ENCODE measurements at places on chromosomes 16 and 17.

DNA sequence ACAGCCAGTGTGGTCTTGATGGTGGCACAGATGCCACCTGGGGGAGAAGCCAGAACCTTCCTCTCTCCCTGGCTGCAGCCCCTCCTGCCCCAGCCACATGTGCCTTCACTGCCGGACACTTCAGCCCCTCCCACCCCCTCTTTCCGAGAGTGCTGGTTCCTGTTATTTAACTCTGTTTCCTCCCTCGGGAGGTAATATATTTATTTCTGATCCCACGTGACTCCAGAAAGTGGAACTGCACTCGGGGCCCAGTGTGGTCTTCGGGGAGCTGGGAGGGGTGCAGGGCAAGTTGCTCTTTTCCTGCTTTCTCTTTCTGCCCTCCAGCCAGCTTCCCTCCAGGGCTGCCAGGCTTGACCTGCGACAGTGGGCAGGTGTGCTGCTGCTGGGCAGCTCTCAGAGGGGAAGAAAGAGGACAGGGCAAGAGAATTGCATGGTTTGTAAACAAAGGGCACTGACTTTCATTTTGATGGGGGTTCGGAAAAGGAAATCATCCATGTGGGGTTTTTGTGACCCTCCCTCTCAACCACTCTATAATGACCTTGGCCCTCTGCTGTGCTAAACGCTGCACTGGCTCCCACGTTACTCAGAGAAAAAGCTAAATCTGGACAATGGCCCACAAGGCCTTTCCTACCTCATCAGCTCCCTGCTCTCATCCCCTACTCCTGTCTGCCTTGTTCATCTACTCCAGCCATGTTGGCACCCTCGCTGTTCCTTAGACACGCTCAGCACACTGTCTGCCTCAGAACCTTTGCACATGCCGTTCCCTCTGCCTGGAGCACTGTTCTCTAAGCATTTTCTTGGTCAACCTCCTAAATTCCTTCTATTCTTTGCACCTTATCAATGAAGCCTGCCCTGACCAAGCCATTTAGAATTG, 8.2 kb upstream of the CIITA start:
- DNase-seq, result no peak

DNA sequence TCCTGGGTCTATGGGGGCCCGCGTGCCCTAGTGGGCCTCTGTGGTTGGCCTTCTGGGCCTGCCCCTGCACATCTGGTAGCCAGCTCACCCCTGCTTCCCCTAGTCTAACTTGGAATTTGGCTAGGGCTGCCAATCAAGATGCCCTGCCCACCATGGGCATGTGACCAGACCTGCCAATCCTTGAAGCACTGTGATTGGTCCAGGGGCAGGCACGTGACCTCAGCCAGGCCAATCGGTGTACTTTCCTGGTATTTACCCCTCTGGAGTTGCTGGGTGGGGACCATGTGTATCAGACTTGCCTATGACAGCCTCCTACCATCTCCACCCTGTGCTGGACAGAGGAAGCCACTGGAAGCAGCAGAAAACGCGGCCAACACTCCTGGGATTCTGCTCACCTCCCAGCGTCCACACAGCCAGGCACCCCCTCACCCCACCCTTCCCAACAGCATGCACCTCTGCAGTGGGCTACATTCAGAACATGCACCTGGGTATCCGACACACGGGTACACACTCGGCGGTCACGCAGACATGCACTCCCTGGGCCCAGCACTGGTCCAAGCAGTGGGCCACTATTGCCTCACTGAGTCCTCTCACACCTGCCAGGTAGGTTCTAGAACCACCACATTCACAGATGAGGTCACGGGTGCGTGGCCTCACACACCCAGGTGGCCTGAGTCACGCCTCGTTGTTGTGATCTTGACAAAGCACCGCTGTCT, 96.9 kb downstream of the RBFOX3 start:
- DNase-seq, result no peak

GRCh38 chr16:78925083-78925767, 675.3 kb downstream of the MAF start:
- peak; percentile 46 for DNase-seq

DNA sequence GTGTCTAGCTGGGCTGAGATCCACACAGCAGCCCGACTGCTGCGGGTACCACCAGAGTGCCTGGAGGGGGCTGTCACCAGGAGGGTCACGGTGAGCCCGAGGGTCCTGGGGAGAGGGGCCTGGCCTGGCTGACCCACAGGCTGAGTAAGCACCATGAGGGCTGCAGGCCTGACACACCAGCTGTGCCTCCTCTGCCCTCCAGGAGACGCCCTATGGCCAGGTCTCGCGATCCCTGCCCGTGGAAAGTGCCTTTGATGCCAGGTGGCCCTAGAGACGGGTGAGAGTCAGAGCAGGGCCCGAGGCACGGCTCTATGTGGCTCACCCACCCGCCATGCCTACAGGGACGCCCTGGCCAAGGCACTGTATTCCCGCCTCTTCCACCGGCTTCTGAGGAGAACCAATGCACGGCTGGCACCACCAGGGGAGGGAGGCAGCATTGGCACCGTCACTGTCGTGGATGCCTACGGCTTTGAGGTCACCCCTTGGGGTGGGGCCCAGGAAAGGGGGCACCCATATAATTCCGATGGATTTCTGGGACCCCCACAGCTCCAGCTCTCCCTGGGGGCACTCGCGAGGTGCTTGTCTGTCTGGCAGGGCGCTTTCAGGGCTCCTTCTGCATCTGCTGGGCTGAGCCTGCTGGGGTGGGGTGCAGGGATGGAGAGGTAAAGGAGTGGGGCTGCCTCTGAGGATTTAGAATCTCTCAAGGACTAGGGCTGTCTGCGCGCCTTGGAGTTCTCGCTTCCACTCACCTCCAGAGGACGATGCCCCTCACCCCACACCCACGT, 7.1 kb downstream of the MYO15B start:
- peak; percentile 53 for DNase-seq

- DNase-seq, result peak; percentile 97
Observed at GRCh38 chr17:8965394-8966168, at the start of gene PIK3R5. Gene PIK3R5, minus strand, starts transcription at chr17:8965707. Its CDS starts 54,213 bp downstream, at chr17:8911494.

DNA sequence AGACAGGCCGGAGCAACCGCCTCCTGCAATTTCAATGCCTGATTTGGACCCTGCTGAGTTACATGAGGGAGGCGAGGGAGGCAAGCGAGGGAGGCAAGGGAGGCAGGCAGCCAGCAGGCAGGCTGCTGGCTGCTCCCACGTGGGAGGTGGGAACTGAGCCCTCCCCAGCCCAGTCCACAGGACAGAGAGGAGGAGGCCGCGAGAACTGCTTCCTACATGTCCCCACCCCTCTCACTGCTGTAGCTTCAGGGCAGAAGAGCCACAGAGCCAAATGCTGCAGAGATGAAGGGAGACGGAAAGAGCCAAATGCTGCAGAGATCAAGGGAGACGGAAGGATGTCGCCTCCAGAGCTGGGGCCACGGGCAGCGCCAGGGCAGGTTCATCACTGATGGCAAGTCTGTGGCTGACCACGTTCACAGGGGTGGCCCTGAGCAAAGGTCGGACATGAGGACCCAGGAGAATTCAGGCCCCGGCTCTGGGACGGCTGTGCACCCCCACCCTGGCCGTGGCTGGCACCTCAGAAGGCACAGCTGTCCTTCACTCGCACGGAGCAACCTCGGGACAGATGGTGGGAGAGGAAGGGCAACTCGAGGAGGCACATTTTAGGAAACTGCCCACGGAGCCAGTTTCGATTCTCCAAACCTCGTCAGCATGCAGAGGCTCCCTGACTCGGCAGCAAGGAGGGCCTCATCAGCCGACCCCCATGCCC, 21.5 kb downstream of the RPH3AL start:
- peak; percentile 29 for DNase-seq

DNA sequence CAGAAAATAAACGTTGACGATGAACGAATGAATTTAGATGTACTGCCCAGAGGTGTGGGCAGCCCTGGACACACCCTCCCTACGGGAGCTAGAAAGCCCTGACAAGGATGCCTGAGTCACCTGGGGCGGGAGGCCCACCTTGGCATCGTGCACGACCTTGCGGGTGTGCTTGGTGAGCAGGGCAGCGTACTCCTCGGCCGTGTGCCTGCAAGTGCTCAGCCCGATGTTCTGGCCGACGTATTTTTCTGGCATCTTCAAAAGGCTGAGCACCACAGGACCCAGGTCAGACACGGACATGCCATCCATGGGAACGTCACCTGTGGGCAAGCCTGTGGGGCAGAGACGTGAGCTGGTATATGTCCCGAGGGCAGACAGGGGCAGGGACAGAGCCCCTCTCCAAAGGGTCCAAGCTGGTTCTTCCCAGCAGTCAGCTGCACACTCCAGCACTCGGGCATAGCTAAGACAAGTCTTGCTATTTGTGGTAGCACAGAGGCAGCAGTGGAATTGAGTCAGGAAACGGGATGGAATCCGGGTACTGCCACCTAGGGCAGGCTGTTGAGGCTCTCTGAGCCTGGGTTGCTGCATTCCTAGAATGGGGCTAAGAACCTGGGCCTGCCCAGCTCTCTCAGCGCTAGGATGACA, 10.8 kb downstream of the NMRAL1 start:
- no peak for DNase-seq

DNA sequence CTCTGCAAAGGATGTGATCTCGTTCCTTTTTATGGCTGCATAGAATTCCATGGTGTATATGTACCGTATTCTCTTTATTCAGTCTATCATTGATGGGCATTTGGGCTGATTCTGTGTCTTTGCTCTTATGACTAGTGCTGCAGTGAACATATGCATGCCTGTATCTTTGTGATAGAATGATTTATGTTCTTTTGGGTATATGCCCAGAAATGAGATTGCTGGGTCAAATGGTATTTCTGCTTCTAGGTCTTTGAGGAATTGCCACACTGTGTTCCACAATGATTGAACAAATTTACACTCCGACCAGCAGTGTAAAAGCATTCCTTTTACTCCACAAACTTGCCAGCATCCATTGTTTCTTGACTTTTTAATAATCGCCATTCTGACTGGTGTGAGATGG, 60.2 kb upstream of the ADORA2B start:
- DNase-seq, result no peak

DNA sequence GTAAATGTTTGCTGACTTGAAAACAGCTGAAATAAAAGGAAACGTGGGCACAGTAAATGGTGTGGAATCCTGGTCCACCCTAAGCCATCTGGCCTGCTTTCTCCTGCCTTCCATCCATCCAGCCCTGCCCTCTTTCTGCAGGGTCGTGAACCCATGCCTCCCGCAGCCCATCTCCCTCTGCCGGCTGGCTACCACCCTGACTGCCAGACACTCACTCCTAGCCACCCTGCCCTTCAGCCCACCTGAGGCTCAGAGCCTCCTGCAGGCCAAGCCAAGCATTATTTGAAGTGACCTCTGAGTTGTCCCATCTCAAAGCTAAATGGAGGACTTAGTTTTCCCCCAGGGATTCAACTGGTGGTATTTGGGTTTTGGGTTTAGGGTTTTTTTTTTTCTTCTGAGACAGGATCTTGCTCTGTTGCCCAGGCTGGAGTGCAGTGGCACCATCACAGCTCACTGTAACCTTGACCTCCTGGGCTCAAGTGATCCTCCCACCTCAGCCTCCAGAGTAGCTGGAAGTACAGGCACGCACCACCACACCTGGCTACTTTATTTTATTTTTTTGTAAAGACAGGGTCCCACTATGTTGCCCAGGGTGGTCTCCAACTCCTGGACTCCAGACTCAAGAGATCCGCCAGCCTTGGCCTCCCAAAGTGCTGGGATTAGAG, 8.4 kb downstream of the ZDHHC1 start:
- peak; percentile 71 for DNase-seq

- peak; percentile 82 for DNase-seq
Observed at GRCh38 chr17:31068291-31068690, 26.5 kb upstream of the NF1 start.

DNA sequence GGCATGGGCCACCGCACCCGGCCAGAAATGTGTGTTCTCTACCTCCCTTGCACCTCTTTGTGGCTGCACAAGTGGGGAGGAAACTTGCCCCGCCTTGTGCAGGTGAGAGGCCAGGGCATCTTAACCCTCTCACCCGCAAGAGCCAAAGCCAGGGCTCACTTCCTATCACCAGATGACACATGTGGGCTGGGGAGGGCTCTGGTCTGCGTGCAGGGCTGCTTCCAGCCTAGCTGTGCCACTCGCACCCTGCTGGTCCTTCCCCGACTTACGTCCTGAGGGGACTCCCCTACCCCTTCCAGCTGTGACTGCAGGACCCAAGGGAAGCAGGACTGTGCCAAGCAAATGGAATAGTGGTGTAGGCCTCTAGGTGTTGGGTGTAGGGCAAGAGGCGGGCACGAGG, 6.9 kb downstream of the MIEF2 start:
- peak; percentile 37 for DNase-seq

DNA sequence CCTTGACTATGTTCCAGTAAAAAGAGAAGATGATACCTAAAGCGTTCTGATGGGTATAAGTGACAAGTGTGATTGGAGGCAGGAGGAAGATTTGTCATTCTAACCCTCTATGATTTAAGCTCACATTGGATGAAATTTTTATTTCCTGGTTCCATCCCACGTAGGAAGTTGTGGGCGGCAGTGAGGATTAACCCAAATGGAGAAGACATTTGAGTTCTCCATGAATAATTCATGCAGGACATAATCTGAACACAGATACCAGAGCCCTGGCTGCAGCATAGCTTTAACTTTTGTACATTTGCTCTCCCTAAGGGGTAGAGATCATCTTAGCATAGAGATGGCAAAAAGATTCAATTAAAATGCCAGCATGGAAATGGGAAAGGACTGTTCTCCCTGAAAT, 146.3 kb downstream of the SLC39A11 start:
- DNase-seq, result no peak

- no peak for DNase-seq
Observed at GRCh38 chr17:31918701-31919128, 17.2 kb upstream of the UTP6 start.

DNA sequence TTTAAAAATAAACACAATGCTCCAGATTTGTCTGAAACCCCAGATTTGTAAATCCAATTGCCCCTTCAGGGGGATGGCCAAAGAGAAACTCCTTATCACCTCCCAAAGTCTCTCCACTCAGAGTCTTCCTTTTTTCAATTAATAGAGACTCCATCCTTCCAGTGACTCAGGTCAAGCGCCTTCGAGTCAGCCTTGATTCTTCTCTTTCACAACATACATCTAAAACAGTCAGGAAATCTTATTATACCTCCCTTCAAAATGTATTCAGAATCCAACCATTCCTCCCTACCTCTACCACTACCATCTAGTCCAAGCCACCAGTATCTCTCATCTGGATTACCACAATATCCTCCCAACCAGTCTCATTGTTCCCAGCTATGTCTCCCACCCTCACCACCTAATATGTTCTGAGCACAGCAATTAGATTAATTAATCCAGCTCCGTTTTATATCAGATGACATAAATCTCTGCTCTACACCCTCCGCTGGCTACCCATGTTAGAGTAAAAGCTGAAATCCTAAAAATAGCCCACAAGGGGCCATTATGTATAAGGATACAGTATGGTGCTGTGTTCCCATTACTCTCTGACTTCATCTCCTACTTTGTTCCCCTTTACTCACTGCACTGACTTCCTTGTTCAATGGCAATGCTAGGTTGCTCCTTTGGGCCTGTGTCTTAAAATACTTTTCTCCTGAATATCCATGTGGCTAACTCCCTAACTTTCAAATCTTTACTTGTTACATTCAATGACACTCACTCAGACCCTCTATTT, 11.8 kb downstream of the SIAH1 start:
- DNase-seq, result no peak

Measured in H9 (cell line).